Right cardiac atrium (tissue), 5 donors: ENCODE measurements at places on chromosomes 2 and 18.

DNA sequence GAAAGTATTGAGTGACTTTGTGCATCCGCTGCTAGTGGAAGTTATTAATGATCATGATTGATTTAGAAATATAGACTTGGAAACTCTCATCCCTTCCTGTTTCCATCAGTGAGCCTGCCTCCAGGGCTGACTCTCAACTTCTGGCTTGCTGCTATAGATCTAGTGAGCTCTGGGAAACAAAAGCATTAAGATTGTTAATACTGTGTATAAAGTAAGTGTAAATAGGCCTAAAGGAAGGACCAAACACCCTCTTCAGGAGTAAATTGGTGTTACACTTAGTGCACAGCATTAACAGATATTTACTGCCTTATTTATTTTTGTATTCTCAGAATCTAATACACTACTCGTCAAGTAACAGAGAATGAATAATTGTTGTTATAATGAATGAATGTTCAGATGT, 285.6 kb downstream of the THSD7B start:
- no peak for DNase-seq

DNA sequence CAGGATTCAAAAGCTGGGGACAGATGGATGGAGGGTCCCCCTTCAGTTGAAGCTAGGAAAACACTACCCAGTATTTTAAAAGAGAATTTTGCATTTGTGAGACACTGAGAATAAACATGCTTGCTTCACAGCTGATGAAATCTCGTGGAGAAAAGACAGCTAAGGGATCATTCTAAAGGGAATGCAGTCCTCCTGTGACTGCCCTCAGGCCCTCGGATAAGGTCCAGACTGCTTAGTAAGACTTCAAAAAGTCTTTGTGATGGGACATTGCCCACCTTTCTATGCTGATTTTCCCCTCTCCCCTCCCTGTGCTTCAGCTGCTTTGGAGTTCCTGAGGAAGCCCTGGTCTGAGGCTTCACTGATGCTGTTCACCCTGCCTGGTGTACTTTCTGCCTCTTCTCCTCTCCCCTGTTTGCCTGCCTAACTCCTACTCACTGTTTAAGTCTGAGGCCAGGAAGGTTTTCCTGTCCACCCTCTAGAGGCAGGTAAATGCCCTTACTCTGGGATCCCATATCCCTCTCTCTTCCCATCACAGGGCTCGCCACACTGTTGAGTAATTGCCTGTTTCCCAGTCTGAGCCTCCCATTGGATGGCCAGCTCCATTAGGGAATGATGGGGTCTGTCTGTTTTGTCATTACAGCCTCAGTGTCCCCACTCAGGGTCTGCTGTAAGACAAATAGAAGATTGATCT, 26.6 kb downstream of the POLE4 start:
- DNase-seq = no peak

DNA sequence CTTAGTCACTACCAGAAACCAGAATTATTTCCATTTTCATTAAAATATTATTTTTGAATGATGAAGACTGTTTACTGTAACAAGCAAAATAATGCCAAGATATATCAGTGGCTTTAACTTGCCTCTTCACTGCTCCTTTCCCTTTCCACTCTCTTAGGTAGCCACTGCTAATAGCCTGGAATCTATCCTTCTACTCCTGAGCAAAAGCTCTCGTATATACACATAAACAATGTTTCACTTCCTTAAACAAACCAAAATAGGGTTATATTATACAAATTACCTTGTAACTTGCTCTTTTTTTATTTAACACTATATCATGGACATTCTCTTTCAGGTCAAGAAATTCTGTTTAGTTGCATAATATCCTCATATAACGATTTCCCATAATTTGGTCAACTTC, 20.8 kb downstream of the IMMT start:
- no peak for DNase-seq

DNA sequence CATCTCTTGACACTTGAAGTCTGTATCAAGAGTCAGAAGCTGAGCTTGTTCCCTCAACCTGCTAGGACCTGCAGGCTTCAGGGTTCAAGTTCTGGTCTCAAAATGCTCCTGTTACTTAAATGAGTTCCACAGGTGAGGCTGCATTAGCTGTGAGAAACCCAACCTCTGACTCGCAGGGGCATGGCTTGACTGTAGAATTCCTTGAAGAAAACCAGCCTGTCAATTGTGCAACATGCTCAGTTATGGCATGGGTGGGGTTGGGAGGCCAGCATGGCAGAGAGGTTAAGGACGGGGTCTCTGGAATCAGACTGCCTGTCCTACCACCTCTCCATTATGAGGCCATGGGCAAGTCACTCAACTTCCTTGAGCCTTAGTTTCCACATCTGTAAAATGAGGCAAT, 235.8 kb downstream of the EN1 start:
- no peak for DNase-seq

- DNase-seq = no peak
These were observed 589 bp upstream of the DAW1 start for GRCh38 chr2:227870710-227871374.
